Peyer's patch (tissue), 4 donors: ENCODE measurements at places on chromosomes 1 and 21. TPM values are rescaled to one million over a fixed set of nuclear protein-coding genes. Genes with fewer than 3 reads are reported as not detected.

- DNase-seq: no peak
- no peaks in the 10 kb centered on the region for H3K36me3 ChIP-seq
- H3K4me1 ChIP-seq: no peaks in the 10 kb centered on the region
- no peaks in the 10 kb centered on the region for H3K27me3 ChIP-seq
- H3K4me3 ChIP-seq: peak overlapping the region; percentile 33
These were observed 72.1 kb downstream of the SKI start for GRCh38 chr1:2300004-2300771.

Gene KRTAP11-1
- not detected for total RNA-seq

GRCh38 chr1:52976183-52977035 is 49.3 kb downstream of the SCP2 start:
- H3K27me3 ChIP-seq: no peaks in the 10 kb centered on the region
- H3K27ac ChIP-seq: no peak overlapping the region
- H3K36me3 ChIP-seq: no peaks in the 10 kb centered on the region
- no peak overlapping the region for H3K4me3 ChIP-seq
- no peaks in the 10 kb centered on the region for H3K4me1 ChIP-seq

- peaks cover 84% of the 10 kb centered on the region for H3K4me1 ChIP-seq
- peak overlapping the region; percentile 2 for H3K27ac ChIP-seq
- no peaks in the 10 kb centered on the region for H3K36me3 ChIP-seq
- no peak overlapping the region for H3K4me3 ChIP-seq
- H3K27me3 ChIP-seq: no peaks in the 10 kb centered on the region
- DNase-seq: no peak
These were observed 24.7 kb downstream of the CAPZB start for GRCh38 chr1:19460535-19461219.

Gene EDARADD
- not detected for total RNA-seq
